ENCODE measurements at places on chromosomes 13 and 19.
A peak's percentile ranks its signal among the peaks of the same experiment; 100 is the strongest.

DNA sequence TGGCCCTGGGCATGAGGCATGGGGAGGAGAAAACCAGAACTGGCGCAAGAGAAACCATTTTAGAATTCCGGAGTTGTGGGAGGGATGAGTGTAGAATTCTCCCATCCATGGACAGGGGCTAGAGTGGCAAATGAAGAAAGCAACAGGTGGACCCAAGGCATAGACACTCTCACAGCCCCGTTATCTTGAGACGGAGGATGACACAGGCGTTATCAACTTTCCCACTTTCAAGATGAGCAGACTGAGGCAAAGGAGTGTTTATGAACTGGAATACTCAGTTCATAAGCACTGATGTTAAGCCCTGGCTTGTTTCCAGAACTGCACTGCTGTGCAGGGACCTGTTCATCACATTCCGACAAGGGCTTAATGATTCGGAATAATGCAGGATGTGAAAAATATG lies 1.1 kb upstream of the GTF3A start:
- no peak for DNase-seq

GRCh38 chr13:109485136-109485794 lies 301.1 kb downstream of the IRS2 start:
- no peak for DNase-seq

DNA sequence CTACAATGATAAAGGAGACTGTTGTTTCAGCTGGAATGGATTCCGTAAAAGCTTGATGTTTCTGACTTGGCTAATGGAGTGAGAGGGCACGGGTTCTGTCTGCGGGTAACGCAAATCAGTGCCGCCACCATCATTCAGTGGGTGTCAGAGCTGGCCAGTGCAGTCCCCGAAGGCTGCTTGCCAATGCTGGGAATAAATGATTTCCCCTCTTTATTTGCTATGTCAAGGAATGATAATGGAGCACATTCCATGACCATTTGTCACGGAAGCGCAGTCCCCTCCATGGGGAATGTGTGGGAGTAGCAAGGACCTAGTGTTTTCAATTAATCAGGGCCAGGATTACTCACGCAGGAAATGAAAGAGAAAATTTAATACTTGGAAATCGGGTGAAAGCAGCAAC lies 899.3 kb downstream of the UQCRFS1 start:
- no peak for DNase-seq

DNA sequence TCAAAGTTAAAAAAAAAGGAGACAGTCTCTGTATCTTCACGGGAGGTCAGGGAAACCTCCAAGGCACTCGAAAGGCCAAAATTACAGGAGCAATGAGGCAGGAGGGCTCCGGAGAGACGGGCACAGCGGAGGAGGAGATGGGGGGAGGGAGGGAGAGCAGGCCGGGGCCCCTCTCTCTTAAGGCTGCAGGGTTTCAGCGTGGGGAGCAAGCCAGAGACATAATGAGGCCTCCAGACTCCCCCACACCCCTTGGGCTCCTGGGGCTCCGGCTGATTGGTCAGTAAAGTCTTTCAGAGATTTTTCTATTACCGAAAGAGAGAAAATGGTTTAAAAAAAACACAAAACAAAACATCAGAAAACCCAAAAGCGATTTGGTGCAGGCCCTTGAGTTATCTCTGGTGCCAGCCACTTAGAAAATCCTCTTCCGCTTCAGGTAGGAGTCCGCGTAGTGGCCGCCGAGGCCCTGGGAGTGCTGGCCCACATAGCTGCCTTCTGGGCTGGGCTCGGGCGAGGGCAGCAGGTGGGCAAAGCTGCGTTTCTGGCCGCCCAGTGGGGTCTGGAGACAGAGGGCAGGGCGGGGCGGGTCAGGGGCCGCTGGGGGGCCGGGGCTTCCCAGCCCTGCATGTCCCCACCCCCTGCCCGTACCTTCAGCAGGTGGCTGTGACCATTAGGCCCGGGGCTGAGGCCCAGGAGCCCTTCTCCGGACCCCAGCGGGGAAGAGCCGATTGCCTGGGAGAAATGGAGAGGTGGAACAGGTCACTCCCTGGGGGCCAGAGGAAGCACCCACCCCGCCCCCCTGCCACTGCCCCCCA lies 1.4 kb upstream of the FDX2 start:
- no peak for DNase-seq

GRCh38 chr13:100440751-100441425 lies 147.7 kb downstream of the GGACT start:
- DNase-seq, result no peak

GRCh38 chr13:73656863-73657262 lies 477.3 kb downstream of the KLF12 start:
- no peak for DNase-seq

GRCh38 chr19:18385675-18386542 lies at the start of gene GDF15:
GDF15 (plus strand) TSS chr19:18386158; CDS start chr19:18386190, 32 bp downstream.
- peak; percentile 51 for DNase-seq

GRCh38 chr13:22757530-22758120 lies 423.2 kb upstream of the SGCG start:
- DNase-seq, result no peak

- no peak for DNase-seq
Observed at GRCh38 chr13:81089371-81090157, 748.6 kb upstream of the SPRY2 start.

DNA sequence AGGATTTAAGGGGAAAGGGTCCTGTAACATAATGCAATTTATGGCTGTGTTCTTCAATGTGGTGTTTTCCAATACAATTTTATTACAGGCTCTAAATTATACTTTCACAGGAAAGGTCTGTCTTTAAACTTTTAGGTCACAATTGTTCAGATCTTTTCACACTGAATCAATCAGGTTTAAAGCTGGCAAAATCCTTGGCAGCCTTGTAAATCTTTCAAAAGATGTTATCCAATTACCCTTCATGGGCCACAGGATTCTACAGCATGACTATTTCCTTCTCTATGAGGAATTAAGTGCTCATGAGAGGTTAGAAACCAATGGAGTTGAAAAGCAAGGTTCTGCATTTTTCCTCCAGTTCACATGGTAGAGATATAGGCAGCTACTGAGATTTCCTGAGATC lies 211.5 kb upstream of the MIR17HG start:
- DNase-seq, result no peak

All from activated CD4-positive, alpha-beta memory T cell treated with anti-CD3 and anti-CD28 coated beads for 36 hours (primary cell).